ENCODE measurements at places on chromosomes 7 and 10.

- DNase-seq: no peak
Observed at GRCh38 chr7:137948083-137948844, 53.6 kb downstream of the CREB3L2 start.

DNA sequence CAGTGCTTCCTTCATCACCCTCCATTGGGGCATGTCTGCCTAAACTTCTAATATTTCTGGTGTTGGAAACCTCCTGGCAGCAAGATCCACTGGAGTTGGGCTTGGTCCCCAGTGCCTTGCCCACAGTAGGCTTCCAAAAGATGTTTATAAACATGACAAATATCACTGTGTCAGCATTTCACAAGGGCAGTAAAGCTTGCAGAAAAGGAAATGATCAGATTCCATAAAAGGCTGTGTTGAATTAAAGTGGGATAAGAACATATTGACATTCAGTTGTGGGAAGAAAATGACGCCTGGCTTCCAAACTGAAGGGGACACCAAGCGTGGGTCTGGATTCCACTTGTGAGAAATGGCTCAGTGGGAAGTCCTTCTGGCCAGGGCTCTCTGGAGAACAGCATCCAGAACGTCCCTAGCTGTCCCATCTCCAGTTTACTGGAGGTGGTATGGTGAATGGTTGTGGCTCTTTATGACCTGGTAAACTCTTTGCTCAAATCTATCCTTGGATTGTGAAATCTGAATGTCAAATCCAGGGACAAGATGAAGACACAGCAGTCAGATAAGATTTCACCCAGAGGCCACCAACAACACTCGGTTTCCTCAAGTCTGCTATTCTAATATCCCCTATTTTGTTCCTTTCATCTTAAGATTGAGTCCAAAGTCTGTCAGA is 287.2 kb downstream of the TNS3 start:
- no peak for DNase-seq

GRCh38 chr10:60367024-60367423 is 22.7 kb downstream of the ANK3 start:
- no peak for DNase-seq

- no peak for DNase-seq
Observed at GRCh38 chr7:118793582-118793981, 569.1 kb downstream of the ANKRD7 start.

GRCh38 chr7:988426-988911 is 5.5 kb downstream of the CYP2W1 start:
- no peak for DNase-seq

DNA sequence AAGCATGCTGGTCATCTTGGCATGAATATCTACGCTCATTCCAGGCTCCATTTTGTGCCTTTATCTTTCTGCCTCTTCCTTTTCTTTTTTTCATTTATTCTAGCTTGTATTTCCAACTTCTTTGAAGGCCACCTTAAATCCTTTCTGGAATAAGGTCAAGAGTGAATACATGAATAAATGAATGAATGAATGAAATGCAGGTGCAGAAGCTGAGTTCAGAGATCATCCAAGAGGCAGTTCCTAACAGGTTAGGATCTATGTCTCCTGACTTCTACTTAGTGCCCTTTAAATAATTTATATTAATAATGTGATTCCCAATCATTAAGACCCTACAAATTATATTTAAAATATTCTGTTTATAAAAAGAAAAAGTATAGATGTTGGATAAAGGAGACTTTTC is 125.9 kb downstream of the PIP4K2A start:
- no peak for DNase-seq

DNA sequence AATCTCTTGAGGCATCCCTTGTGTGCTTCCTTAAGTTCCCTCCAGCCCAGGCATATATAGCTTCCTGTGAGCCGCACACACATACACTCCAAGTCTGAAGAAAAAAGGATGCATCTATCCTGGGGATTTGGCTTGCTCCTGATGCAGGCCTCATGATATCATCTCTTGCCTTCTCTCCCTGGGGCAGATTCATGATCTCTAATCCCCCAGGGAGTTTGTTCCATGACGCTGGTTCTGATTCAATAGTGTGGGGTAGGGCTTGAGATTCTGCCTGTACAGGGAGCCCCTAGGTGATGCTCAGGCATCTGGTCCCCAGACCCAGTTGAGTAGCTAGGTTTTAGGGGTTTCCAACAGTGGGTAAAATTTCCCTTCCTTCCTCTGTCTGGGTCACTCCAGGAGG is 1.5 kb downstream of the PON1 start:
- no peak for DNase-seq

DNA sequence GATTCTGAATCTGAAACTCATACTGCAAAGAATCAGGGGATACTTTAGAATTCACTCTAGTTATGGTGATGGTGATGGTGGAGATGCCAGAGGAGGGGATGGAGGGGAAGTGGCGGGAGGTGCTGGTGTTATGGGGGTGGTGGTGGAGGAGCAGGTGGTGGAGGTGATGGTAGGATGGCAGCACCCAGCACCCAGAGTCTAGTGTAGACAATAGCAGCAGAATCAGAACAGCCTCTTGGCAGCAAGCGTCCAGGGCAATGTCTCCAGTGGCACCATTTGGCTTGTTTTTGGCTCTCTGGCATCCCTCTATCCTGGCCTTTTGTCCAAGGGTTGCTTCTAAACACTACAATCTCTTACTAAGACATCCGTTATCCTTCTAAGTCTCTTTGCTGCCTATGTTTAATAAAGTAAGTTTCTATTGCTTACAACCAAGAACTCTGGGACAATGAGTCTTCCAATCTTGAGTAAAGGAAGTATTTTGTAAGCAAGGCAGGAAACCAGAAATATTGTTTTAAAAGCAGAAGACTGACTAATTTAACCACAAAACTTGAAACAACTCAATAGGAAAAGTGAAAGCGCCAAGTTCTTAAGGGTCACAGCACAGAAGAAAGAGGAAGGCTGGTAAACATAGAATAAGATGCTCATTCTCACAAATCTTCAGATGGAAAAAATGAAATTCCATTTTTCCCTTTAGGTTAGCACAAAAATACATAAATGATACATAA is 42.4 kb upstream of the GDF10 start:
- DNase-seq: no peak

- DNase-seq: no peak
Observed at GRCh38 chr10:103517234-103518085, 24.0 kb downstream of the NEURL1 start.

DNA sequence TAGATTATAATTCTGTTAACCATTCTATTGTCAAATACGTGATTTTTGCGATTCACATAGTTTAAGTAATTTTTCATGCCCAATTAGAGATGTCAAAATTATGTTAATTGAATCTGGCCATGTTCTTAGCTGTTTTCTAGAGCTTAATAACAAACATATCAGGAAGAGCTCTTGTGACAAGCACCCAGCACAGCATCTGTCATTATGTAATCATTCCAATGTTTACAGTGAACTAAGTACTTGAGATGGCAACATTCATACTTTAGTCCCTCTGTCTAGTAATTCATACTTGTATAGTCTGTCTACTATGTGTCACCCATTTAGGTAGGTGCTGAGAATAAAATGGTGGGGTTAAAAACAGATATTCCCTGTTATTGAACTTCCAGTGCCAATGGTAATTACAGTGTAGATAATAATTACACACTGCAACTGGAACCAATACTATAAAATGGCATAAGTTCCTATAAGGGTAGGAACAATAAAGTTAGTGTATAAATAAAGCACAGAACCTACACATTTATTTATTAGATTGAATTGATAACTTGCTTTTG is 55.2 kb downstream of the ZEB1 start:
- no peak for DNase-seq

DNA sequence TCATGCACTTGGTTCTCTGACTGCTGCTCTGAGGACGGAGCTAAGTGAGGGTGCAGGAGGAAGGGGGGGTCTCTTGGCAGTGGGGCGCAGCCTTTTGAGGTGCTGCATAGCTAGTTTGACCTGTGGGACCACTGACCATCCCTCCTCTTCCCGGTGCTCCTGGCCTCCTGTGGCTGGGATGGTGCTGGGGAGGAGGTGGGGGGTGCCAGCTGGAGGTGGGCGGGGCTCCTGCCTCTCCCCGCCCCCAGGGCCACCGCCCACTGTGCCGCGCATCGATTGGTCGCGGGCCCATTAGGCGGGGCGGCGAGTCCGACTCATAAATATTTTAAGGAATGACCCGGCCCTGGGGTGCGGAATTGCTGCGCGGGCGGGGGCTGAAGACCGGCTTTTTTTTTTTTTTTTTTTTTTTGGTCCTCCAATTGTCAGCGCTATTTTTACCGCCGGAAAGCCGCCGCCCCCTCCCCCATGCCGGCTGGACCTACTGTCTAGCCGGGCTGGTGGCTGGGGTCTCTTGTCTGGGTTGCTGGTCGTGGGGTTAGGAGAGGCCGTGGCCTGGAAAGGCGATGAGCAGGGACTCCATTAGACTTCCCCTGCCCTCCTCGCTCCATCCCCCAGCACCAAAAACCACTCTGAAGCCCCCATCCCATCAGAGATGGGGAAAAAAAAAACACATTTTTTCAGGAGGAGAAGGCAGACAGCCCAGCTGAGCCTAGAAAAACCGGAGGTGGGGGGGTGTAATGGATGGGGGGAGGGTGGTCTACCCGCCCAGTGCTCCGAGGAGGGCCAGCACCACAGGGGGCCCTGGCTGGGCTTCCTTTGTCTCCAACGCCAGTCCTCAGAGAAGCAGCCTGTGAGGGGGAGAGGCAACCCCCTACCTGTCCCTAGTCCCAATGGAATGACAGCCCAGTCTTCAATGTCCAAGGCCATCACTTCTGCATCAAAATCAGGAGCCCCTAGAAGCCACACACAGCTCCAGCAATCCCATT is 6.4 kb downstream of the SH2B2 start:
- no peak for DNase-seq

DNA sequence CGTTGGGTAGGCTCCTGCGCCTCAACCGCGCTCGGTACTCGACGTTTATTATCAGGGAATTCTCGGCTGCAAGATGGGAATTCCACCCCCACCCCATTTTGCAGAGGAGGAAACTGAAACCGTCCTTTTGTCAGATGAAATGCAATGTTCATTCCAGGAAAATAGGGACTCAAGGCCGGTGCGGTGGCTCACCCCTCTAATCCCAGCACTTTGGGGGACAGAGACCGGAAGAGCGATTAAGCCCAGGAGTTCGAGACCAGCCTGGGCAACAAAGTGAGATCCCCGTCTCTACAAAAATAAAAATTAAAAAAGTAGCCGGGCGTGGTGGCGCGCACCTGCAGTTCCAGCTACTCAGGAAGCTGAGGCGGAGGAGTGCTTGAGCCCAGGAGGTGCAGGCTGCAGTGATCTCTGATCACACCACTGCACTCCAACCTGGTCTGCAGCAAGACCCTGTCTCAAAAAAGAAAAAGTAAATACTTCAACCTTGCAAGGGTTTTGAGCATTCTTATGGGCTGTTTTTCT is 720 bp upstream of the RFC2 start:
- no peak for DNase-seq

GRCh38 chr7:107661081-107661864 is 645 bp downstream of the SLC26A4 start:
- DNase-seq: peak; percentile 45

DNA sequence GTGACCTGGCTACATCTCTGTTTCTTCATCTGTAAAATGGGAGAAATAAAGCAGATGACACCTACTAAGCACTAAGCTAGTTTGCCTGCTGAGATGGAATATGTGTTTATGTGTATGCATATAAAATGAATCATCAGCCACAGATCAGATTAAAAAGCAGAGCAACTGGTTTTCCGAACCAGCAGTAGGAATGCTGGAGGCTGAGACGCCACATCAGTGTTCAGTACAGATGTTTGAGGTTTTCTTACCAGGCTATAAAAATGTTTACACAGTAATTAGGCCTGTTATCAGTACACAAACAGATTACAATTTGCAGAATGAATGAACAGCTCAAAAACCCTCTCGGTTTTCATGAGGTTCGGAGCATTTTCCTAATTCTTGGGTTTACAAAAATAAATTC is 85.8 kb downstream of the CALN1 start:
- DNase-seq: no peak

- no peak for DNase-seq
Observed at GRCh38 chr7:46291601-46292150, 370.6 kb upstream of the IGFBP3 start.

- DNase-seq: no peak
Observed at GRCh38 chr10:93198401-93199131, 124.9 kb downstream of the CYP26A1 start.

DNA sequence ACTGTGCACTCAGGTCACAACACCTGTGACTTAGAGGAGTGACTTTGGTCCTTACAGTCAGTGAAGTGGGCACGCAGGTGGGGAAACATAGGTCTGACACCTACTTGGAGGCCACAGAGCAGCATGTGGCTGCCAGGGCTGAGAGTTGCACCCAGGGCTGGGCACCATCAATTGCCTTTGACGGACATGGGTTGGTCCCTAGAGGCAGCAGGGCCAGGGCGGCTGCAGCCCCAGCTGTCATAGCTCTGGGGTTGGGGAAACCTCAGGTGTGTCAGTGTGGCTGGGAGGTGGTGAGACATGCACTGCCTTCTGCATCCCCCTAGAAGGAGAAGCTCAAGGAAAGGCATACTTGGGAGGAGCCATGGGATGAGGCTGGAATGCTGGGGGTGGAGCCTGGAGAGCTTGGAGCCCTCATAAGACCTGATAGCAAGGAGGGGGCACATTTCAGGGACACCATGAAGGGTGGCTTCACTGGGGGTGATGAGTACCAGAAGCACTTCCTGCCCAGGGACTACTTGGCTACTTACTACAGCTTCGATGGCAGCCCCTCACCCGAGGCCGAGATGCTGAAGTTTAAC is at the start of gene INMT:
Gene INMT, plus strand, starts transcription at position 440 of the 578 bp plus-strand sequence. Its CDS starts 16 bp downstream, at position 456.
- DNase-seq: no peak

GRCh38 chr7:26307791-26308190 is 16.1 kb downstream of the SNX10 start:
- DNase-seq: no peak

GRCh38 chr10:123140983-123141390 is 5.2 kb downstream of the HMX3 start:
- no peak for DNase-seq

DNA sequence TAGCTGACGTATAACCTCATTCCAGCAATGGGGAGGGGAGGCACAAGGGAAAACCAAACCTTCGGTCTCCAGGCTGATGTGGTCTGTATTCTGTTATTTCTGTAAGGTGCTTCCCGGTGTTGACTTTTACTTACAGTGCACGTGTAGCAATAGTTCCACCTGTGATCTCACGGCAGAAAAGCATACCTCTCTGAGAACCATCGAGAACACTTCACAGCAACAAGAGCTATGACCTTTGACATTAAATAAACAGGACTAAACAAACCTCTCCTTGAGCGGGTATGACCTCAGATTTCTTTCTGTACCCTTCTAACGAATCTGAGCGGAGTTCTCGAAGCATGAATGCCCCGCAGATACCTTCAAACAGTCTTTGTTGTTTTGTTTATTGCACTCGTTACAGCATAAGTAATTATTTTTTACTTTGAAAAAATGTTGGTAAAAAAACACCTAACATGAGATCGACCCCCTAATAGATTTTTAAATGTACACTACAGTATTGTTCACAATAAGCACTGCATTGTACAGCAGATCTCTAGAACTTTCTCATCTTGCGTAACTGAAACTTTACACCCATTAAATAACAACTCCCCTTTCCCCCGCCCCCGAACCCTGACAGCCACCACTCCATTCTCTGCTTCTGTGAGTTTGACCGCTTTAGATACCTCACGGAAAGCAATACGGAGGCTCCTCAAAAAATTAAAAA is 282.3 kb downstream of the GATA3 start:
- DNase-seq: no peak

GRCh38 chr10:35895331-35895730 is 253.2 kb upstream of the FZD8 start:
- DNase-seq: no peak
